ENCODE measurements at places on chromosomes 13 and 19.

DNA sequence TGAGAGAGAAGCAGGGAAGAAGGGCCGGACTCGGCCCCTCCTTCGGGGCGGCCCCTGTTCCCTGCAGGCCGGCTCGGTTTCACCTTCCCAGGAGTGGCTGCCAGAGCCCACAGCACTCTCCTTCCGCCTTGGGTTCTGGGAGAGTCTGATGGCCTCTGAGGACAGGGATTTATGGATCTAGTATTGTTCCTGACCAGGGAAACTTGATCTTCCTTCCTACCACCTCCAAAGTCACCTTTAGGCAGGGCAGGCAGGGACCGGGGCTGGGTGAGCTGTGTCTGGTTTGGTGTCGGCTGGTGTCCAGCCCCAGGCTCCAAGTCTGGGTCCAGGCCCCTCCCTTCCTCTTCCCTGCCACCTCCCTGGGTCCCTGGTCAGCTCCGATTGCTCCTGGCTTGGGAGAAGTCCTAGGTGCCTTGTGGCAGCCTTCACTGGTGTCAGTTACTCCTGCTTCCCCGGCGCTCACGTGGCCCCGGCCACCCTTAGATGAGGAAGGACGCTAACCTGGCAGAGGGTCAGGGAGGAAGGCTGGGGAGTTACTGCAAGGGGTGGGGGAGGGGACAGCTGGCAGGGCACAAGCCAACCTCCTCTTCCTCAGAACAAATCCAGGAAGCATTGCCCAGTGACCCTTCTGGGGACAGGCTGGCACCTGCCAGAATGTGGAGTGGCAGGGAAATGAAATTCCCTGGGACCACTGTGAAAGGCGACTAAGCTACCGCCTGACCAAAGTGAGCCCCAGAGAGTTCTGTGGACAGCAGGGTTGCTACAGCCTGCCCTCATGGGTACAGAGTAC lies 18.8 kb downstream of the RFX1 start:
- DNase-seq, result no peak

DNA sequence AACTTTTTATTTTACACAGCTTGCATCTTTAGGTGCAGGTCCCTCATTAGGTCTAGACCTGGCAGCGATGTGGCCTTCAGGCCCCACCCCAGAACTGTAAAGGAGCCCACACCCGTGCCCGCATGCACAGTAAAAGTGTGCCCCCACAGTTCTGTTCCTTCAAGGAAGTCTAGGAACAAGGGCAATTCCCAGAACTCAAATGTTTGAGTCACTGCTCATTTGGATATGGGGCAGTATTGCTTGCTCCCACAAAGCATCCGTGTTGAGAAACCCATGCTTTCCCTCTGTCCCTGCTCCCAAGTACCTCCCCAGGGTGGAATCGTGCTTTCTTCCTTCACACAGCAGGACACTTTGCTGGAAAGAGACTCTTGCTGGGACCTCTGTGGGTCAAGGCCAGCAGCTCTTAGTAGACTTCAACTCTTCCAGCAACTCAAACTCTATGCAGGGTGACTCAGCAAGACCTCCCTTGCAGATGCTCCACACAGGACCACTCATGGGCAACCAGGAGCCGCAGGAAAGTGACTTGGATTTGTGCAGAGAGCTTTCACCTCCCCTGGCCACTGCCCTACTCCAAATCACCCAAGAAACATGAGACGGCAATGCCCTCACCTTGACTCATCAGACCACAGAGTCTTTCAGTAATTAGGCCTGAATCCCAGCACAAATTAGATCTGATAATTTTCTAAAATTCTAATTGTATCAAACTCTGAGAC lies 12.3 kb downstream of the SLC7A1 start:
- DNase-seq, result no peak

DNA sequence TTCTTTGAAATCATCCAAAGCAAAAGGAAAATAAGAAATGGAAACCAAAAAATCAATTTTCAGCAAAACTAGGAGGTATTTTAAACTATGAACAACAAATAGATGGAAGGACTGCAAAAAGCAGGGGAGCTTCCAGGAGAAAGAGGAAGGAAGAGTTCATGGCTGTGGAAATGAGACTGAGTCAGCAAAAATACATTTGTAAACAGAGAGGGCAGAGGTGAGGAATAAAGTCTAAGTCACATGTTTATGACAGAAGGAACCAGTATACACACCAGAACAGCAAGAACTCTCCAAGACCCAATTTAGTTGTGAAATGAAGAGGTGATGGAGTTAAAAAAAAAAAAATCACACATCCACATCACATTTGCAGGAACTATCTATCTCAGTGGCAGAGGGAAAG lies 69.6 kb downstream of the RNASEH2B start:
- no peak for DNase-seq

GRCh38 chr19:30745476-30745985 lies 373.3 kb downstream of the ZNF536 start:
- no peak for DNase-seq

- no peak for DNase-seq
Observed at GRCh38 chr19:8355631-8356402, 8.1 kb upstream of the ANGPTL4 start.

DNA sequence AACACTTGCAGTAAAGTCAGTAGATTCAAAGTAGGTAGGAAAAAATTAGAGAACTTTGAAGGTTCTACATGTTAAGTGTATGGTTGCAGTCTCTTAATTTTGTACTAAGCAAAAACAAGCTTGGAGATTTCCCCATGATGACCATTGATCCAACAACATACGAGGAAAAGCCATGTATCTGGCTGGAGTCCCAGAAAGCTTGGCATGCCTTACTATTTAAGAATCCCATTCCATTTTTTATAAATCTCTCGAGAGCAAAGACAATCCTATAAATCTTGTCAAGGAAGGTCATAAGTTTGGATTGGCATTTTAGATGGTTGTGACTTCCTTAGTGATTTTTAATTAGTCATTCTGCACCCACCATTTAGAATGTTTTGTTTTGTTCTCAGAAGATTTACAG lies 495.9 kb downstream of the GPC5 start:
- no peak for DNase-seq

DNA sequence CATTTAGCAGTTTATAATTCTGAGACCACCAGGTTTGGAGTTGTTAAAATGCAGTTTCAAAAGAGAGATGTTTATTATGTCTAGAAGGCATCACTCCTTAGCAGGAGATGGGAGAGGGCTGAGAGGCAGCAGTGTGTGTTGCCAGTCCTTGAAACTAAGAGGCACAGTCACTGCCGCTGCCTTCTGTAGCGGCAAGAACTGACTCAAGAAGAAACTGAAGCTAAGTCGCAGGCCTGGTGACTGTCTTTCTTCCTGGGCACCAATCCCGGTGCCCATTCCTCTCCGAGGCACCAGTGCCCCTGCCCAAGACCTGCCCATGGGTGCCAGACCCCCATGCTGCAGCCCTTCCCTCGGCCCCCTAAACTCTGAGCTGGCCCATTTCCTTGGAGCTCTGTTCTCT lies 20.1 kb downstream of the N4BP2L1 start:
- DNase-seq, result no peak

DNA sequence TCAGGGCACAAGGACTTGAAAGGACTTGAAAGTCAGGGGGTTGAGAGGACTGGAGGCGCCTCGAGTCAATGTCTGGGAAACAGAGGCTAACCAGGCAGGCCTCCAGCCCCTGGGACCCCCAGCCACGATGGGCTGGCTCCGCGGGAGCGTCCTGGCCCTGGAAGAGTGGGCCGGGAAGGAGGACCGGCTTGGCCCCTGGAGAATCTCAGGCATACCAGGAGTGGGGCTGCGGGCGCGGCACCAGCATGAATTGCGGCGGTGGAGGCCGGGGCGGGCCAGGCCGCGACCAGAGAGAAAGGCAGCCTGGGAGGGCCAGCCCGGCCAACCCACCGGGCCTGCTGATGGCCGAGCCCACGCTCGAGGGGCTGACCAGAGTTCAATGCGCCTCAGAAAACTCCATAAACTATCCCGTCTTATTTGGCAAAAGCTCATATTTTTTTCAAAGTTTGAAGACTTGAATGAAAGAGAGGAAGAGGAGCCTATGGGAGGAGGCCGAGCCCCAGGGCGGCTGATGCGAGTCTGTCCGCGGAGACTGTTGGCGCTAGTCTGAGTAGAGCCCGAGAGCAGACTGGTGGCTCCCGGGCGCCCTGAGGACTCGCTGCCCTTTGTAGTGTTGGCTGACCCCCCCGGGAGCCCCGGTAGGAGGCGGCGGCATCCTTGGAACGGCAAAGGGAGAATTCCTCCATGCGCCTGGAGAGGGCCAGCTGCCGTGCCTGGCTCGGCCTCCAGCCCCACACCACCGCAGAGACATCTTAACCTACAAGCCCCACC lies 68.0 kb downstream of the MLLT1 start:
- DNase-seq, result no peak

DNA sequence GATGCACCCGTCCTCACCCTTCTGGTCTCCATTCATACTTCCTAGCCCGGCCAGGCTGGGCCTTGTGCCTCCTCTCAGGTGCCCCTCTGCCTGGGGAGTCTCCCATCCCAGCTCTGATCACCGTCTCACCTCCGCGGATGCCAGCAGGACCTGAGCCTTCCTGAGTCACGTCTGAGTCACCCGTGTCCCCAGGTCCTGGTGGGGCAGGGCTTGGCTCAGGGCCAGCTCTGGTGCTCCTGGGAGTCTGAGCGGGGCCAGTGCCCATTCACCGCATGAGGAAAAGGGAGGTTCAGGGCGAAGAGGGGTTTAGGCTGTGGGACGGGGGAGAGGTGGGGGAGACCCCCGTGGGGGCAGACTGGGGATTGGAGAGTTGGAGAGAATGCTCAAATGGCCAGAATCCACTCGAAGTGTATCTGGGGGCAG lies 593 bp downstream of the ATP8B3 start:
- DNase-seq, result peak; percentile 24

GRCh38 chr13:39688278-39688677 lies 32.8 kb downstream of the COG6 start:
- no peak for DNase-seq

DNA sequence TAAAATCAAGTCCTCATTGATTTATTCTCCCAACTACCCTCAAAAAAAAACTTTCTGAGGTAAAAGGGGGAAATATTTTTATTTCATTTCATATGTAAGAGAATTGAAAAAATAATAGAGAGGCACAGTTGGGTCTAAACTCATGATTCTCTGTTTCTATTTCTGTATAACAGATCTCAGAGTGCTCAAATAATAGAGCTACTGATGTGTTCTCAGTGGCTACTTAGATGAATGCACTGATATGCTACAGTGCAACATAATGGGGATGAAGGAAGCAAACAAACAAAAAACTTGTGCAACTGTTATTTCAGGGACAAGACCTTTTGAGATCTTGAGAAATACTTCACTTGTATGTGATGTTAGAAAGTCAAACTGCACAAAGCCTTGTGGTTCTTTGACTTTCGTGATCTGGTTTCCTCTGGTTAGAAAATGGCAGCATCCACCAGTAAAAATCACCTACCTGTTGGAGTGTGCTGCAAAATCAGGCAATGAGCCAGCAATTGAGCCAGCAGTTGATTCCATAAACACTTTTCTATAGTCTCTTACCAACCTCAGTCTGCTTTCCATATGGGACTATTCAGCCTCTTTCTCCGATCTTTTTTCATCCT lies 9.7 kb upstream of the DACH1 start:
- no peak for DNase-seq

DNA sequence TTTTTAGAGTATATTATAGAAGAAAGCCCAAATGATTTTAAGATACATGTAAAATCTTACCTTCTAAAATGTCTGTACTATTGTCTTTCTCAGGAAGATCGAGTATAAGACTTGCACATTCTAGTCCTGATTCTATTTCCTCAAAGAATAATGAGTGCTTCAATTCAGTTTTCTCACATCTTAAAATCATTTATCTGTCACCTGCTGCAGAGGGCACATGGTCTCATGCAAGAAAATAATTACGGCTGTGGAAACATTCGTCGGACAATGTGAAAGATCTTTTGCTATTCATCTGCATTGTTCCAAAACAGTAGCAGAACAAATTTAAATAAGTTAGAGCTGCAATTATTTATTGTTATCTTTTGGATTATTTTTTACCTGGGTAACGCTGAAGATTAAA lies 1403.5 kb downstream of the PCDH9 start:
- DNase-seq, result no peak

GRCh38 chr19:58392945-58393724 lies 2.3 kb upstream of the RNF225 start:
- DNase-seq, result no peak

DNA sequence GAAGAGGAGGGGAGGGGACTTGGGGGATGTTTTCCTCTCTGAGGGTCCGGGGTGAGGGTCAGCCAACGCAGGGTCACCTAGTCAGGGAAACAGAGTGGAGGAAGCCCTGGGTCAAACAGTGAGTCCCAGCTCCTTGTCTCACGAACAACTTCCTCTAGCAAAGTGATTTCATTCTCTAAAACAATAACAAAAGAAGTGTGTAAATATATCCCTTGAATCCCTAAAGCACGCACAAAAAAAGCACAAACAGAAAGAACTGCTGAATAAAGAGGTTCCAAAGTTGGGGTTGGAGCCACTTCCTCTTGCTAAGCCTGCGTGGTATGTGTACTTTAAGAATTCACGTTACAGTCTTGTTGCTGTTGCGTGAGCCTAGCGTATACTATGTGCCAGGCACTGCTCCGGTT lies 1.5 kb upstream of the C5AR2 start:
- DNase-seq, result no peak

DNA sequence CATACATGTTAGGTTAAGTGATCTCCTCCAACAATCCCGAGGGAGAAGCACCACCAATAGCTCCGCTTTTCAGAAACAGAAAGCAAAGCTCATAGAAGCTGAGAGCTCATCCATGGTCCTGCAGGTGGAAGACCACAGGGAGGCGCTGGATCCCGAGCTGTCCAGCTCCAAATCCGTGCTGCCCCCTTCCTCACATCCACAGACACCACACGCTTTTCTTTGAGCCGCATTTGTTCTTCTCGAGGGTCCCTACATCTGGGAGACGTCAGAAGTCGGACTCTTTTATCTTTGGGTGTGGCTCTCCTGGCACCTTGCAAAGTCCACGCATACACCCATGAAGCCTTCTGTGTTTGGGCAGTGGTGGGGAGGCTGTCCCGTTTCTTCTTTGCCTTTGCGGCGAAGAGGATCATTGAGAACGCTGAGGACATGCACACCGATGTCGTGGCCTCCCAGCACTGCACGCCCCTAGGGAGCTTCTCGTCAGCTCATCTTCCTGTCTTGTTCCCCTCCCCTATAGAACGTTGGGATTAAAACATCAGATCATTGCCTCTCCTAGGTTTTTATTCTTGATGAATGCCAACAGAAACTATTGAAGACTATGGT lies 184.8 kb downstream of the TEX29 start:
- no peak for DNase-seq

- no peak for DNase-seq
Observed at GRCh38 chr13:40522282-40522681, 144.2 kb downstream of the FOXO1 start.

- DNase-seq, result no peak
Observed at GRCh38 chr13:61685682-61686012, 270.0 kb upstream of the PCDH20 start.

- peak; percentile 49 for DNase-seq
Observed at GRCh38 chr19:49133621-49134454, 14.5 kb downstream of the PPFIA3 start.

Data from stimulated activated CD8-positive, alpha-beta memory T cell treated with anti-CD3 and anti-CD28 coated beads, Interleukin-15, amount 100 ng/mL, for 48 hours (primary cell).